Activated T-helper 17 cell treated with anti-CD3 and anti-CD28 coated beads, Interleukin-2, amount 50 U/mL, for 72 hours (primary cell): ENCODE measurements at places on chromosomes 11 and 22.
A peak's percentile ranks its signal among the peaks of the same experiment; 100 is the strongest.

DNA sequence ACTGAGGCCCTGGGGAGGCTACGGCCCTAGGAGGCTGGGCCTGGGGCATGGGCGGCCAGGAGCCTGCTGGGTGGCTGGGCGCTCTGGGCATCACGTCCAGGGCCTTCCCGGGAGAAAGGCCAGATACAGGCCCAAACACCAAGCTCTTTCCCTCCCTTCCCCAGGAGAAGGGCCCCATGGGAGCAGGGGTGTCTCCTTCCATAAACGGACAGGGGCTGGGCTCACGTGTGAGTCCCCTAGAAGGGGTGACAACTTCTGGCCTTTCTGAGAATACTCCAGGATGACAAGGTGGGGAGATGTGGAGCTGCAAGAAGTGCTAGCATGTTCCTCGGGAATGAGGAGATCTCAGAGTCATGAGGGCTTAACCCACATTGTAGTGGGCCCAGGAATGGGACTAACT, 19.5 kb upstream of the SYT8 start:
- no peak for ATAC-seq

GRCh38 chr11:6563667-6564066, 39.7 kb downstream of the RRP8 start:
- ATAC-seq: no peak

GRCh38 chr11:100550912-100551632, 136.0 kb upstream of the ARHGAP42 start:
- ATAC-seq: no peak

GRCh38 chr22:22474733-22475132, 33.8 kb downstream of the ZNF280B start:
- no peak for ATAC-seq

GRCh38 chr11:74443071-74443864, 24.1 kb downstream of the KCNE3 start:
- no peak for ATAC-seq

GRCh38 chr22:36520423-36520822, 8.5 kb downstream of the EIF3D start:
- ATAC-seq: no peak

- ATAC-seq: no peak
Measured at GRCh38 chr11:131823772-131824171, 453.4 kb downstream of the NTM start.

DNA sequence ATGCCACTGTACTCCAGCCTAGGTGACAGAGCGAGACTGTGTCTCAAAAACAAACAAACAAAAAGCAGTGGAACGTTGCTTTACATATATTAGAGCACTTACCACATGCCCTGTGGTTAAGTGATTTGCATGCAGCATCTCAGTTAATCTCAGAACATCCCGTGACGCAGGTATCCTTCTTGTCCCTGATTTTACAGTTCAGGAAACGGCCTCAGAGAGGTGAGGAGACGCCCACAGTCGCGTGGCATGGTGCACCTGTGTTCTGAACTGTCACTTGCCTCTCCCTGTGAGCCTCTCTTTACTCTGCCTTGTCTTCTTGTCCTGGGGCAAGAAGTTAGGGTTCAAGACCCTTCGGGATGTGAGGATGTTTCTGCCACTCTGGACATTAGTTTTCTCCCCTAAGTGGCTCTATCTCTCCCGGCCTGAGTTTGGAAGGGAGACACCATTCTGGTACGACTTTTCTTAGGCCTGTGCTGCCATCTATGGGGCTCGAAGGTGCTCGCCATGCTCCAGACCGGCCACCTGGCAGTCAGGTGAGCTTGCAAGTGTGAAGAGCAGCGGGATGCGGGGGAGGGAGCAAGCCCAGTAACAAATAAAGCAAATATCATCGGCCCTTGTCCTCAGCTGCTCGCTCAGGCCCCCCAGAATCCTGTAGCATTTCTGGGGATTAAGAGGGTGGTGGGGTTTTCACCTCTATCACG, 25.6 kb downstream of the YWHAH start:
- ATAC-seq: peak; percentile 87

GRCh38 chr22:24440718-24441405, 13.5 kb downstream of the ADORA2A start:
- ATAC-seq: no peak

DNA sequence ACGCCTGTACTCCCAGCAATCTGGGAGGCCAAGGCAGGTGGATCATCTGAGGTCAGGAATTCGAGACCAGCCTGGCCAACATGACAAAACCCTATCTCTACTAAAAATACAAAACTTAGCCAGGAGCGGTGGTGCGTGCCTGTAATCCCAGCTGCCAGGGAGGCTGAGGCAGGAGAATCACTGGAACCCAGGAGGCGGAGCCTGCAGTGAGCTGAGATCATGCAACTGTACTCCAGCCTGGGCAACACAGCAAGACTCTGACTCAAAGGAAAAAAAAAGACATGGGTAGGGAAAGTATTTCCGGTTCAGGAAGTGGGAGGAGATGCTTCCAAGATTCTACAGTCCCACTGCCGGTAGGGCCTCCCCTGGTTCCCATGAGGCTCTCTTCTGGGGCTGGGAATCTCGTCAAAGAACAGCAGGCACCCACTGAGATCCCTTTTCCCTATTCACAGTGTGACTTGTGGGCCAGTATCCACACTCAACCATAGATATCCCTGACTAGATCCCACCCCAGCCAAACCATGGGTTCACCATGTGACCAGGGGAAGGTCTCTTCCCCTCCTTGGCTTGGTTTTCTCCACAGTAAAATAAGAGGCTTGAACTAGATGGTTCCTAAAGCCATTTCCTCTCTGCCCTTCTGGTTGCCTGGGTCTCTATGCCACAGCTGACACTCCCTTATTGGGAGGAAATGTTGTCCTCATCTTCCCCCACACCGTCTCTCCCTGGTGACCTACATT, 443.3 kb downstream of the BUD13 start:
- ATAC-seq: no peak

DNA sequence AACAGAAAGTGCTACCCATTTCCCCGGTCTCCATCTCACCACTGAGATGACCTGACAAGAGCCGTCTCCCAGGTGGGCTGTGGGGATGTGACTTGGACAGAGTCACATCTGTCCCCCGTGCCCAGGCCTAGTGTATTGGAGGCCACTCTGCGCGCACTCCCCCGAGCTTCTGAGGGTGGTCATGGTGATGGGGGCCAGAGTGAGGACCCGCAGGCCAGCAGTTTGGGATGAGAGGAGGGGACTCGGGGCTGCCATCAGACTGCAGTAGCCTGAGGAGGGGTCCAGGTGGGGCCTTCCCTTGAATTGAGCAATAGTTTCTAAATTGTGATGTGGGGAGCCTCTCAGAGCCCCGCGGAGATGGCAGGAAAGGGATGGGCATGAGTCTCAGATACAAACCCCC, 852.6 kb downstream of the TBC1D22A start:
- no peak for ATAC-seq

DNA sequence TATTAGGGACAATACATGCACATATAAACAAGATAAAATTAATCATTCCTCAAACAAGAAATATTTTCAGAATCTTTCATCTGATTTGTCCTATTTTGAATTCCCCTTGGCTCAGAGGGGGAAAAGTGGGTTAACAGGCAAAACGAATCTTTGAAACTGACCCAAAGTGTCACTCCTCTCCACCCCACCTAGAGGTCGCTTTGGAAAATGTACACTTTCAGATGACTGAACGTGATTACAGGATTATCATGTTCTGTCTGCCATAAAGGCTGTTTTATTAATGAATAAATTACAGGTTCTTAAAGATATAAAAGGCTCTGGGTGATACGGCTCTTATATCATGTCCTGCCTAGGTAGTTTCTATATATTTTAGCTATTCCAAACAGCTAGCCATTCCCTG, 1735.0 kb downstream of the LRRC4C start:
- ATAC-seq: no peak

GRCh38 chr22:35343664-35344550, 37.0 kb upstream of the HMOX1 start:
- ATAC-seq: peak; percentile 33

DNA sequence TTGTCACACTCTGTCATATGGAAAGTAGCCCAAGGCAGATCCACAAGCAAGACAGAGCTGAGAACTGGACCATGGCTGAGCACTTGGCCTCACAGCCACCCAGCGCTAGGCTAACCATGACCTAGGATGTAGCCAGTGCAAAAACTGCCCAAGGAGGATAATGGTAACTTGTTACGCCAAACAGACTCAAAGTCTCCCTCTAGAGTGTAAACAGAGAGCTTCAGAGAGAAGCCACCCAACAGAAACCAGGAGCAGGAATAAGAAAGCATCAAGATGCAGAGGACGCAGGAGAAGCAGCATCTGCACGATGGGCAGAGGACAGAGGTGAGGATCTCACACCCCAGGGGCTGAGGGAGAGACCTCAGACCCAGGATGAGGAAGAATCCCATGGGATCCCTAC, 97.9 kb downstream of the RCN1 start:
- peak; percentile 16 for ATAC-seq

DNA sequence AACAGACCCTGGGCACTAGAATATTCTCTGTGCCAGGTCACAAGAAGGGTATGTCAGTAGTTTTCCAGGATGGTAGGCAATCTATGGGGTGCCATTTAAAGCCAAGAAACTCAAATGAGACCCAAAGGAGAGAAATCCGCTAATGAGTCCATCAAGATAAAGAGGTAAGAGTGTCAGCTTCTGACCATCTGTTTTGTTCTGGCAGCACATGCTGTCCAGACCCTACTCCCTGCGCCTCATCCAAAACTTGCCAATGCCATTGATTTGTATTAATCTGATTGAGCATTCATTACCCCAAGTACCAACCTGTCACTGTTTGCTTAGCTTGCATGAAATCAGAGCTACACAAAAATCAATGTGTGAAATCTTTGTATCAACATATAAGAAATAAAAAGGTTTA, 229.0 kb downstream of the BLID start:
- no peak for ATAC-seq

DNA sequence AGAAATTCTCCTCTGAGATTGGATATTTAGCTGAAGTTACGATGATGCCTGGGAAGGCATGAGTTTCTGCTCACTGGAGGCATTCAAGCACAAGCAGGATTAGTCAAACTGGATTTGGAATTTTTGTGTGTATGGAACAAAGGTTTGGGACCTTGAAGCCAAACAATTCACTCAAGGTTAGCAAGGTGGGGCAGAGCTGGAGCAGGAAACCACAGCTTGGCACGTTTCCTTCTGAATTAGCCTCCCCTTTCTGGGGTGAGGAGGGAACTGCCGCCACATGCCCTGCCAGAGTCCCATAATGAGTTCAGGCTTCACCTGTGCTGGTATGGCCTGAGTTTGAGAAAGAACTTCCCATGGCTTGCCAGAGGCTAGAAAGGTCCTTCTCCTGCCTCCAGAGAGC, 50.9 kb upstream of the RRAS2 start:
- ATAC-seq: no peak

- no peak for ATAC-seq
Measured at GRCh38 chr11:7353100-7353499, 101.4 kb downstream of the SYT9 start.

DNA sequence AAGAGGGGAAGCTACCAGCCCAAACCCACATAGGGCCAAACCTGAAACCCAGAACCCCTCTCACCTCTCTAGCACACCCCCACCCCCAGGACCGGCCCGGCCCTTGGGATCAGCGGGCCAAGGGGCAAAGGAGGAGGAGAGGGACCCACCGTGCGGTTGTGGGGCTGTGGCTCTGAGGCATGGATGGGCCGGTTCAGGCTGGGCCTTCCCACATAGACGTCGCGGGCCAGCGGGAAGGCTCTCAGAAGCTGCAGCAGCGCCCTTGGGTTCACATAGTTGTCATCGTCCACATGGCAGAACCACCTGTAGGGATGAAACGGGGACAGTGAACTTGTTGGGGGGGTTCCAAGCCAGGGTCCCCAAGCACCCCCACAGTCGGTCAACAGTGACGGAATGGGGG, 7.0 kb downstream of the MFNG start:
- ATAC-seq: no peak

- no peak for ATAC-seq
Measured at GRCh38 chr22:47055921-47056320, 293.5 kb downstream of the TBC1D22A start.

DNA sequence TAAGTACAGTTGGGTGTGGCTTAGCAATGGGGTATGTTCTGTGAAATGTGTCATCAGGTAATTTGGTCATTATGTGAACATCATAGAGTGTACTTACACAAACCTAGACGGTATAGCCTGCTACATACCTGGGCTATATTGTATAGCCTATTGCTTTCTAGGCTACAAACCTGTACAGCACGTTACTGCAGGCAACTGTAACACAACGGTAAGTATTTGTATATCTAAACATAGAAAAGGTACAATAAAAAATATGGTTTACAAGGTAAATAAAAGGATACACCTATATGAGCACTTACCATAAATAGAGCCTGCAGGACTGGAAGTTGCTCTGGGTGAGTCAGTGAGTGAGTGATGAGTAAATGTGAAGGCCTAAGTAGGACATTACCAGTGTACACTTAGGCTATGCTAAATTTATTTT, 73.1 kb upstream of the GDPD4 start:
- no peak for ATAC-seq

DNA sequence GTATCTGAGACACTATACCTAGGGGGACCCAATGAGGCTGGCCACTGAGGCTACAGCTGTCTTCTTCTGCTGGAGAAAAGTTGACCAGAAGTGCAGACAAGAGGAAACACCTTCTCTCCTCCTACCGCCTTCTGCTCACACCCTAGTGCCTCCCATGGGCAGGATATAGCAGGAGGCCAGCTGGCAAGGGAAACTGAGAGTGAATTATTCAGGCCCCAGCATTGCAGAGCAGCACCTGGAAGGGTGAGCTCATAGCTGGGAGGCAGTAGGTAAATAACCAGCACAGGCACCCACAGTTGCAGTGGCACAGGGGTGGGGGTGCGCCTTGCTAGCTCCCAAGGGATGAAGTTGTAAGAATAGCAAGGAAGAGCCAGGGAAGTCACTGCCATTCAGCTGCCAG, 267.4 kb upstream of the NCAM1 start:
- ATAC-seq: no peak

DNA sequence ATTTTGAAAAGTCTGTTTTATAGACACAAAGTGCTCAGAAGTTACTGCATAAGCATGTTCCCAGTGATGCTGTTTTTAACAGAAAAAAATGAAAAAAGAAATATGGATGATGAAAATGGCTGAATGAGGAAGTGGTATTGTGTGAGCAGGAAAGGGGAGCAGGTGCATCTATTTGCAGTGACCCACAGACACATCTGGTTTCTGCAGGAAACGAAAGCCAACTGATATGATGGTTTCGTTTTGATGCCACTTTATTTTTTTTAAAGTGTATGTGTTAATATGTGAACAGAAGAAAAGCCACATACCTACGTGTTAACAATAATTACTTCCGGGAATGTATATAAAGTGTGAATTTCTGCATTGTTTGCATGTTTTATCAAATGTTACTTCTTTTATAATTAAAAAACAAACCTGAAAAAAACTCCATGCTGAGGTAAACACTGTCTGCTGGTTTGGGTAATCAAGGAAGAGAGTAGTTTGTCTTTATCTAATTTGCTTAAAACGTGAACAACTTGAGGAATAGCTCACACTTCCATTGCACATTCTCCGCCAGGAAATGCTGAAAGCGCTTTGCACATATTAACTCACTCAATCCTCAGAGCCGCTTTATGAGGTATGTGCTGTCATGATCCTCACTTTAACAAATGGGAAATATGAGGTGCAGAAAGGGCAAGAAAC, 1335.9 kb downstream of the TBC1D22A start:
- ATAC-seq: peak; percentile 88
